ENCODE measurements at places on chromosomes 1 and 21.

DNA sequence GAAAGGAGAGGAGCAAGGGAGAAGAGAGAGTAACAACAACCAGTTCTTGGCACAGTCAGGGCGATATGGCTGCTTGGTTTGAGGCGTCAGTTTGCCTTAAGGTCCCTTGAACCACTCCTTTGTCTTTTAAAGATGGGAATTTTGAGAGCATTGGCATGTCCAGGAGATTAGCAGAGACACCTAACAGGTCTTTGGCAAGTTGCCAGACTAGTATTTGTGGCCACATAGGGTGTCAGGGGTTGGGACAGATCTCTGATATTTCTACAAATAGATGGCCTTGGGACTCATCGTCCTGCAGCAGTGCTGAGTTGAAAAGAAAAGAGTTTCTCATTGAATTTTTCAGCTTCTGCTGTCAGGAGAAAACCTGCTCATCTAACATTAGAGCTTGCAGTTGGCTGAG, 55.3 kb upstream of the KCND3 start:
- no peak for DNase-seq

DNA sequence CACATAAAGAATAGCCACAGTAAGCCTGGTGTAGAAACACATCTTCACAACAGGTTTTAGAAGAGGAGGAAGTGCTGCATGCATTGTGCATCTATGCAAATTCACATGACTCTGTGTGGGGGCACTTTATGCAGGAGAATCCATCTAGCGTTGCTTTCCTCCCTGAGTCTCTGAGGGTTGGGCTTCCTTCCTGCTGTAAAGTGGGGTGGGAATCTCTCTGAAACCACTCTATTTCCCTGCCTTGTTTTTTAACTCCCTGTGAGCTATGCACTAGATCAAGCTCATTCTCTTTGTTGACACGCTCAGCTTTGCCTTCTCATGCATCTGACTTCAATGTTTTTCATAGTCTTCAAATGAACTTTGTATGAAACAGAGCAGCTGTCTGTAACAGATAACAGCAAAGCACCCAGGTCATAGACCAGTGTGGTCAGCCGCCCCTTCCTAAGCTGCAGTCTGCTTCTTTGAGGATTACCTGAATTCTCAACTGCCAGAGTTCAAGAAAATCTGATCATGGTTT, 102.7 kb upstream of the DPH5 start:
- DNase-seq = peak; percentile 27

DNA sequence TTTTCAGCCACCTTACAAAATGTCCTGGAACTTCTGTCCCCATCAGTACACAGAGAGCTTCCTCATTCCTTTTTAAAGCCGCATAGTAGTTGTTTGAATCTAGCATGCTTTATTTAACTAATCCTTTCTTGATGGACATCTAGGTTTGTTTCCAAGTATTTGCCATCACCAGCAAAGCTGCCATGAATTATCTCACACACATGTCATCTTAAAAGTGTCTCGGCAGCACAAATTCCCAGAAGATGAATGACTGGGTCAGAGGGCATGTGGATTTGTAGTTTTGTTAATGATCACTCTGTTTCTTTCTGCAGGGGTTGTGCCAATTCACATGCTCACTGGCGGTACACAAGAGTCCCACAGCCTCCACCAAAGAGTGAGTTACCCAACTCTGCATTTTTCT, 68.3 kb downstream of the CLIC6 start:
- no peak for DNase-seq

GRCh38 chr1:2555634-2556276, 416 bp upstream of the TNFRSF14 start:
- DNase-seq = peak; percentile 75

GRCh38 chr1:14113841-14114567, 414.0 kb downstream of the PRDM2 start:
- DNase-seq = no peak

- no peak for DNase-seq
Measured at GRCh38 chr1:25702101-25702775, 85.6 kb downstream of the MAN1C1 start.

DNA sequence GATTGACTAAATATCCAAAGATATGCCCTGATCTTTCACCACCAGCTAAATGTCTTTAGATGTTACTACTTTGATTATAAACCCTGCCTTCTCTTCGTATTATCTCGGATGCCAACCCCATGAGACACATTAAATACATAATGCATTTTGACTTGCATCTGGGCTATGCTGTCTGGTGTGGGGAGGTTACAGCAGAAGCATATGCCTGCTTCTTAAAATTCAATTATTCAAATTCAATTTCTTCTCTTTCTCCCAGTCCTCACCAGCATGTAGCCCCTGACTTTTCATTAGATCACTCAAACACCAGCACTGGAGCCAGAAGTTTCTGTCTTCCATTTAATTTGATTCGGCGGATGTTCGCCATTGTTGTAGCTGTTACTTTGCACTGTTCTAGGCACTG, 360.7 kb upstream of the CAMK1G start:
- no peak for DNase-seq

DNA sequence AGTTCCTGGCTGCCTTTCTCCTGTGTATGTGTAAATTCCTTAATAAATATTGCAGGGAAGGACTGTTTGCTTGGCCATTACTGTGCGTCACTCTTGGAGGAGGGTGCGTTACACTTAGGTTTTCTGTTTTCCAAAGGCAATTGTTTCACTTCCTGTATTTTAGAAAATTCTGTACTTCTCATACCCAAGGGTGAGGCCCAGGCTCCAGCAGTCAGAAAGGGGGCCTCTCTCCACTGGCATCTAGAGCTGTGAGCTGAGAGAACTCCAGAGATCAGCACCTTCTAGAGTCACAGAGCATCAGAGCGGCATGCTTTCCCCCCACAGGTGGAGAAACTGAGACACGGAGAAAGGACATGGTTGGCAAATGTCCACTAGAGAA, 27.0 kb upstream of the ZFP69B start:
- no peak for DNase-seq

- no peak for DNase-seq
Measured at GRCh38 chr1:208387908-208388811, 144.0 kb upstream of the PLXNA2 start.

DNA sequence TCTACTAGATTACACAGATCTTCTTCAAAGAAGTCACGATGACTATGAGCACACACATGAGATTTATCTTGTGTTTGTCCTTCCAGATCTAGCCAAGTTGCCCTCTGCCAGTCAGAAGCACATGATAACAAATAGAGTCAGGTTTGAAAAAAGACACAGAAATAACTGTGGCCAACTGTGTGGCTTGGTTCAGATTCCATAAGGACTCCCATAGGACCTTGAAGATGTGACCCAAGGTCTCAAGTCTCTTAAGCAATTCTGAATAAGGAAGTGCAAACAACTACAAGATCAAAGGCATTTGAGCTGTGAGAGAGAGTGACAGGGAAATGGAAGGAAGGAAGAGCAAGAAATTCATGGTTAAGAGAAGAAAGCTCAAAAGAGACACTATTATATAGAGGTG, 194.0 kb downstream of the PLPP3 start:
- DNase-seq = no peak

- no peak for DNase-seq
Measured at GRCh38 chr1:210597555-210598134, 268.9 kb downstream of the HHAT start.

- DNase-seq = no peak
Measured at GRCh38 chr1:87062687-87063086, 148.3 kb downstream of the HS2ST1 start.

DNA sequence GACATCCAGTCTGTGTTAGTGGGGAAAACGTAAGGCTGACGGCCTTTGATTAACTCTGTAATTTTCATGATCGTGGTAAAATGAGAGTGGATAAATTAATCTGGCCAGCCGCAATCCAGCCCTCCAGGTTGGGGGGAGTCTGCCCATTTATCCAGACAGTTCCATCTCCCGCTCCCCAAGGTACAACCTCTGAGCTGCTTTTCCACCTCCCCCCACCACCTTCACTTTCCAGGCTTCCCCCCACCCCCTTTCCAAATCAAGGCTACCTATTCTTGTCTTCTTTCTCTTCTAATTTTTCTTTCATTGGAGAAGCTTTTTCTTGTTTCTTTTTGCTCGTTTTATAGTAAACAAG, 6.0 kb downstream of the MIER1 start:
- DNase-seq = no peak

DNA sequence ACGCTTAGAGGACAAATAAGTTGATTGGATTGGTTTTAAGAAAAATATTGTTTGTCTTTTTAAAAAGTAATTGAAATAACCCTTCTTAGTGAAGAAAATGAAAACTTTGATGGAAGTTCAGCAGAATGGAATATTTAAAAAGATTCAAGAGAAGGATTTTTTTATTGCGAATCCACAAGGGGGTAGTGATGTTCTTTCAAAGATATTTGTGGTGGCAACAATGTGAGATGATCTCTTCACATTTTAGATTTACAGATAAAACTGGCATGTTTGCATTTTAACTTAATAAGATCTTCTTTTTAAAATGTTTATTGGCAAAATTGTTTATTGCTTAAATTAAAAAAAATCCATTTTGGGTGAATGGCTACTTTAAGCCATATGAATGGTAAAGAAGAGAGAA, 8.9 kb downstream of the CAMTA1 start:
- DNase-seq = peak; percentile 48

GRCh38 chr1:221509575-221510355, 232.1 kb downstream of the DUSP10 start:
- no peak for DNase-seq

- no peak for DNase-seq
Measured at GRCh38 chr1:202207292-202207691, 13.7 kb downstream of the LGR6 start.

DNA sequence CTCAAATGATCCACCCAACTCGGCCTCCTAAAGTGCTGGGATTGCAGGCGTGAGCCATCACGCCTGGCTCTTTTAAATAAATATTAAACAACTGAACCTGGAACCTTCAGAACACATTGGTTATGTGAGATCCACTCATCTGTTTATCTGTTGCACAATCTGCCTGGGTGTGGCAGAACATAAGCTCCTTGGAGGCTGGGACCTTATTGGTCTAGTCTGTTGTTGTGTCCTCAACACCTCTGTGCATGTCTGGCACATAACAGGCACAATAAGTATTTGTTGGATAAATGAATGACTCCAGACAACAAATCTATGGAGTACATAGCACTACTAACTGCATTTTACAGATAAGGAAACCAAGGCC, 4.1 kb upstream of the NBL1 start:
- DNase-seq = no peak

- peak; percentile 3 for DNase-seq
Measured at GRCh38 chr1:24248859-24249258, 61.8 kb upstream of the IFNLR1 start.

DNA sequence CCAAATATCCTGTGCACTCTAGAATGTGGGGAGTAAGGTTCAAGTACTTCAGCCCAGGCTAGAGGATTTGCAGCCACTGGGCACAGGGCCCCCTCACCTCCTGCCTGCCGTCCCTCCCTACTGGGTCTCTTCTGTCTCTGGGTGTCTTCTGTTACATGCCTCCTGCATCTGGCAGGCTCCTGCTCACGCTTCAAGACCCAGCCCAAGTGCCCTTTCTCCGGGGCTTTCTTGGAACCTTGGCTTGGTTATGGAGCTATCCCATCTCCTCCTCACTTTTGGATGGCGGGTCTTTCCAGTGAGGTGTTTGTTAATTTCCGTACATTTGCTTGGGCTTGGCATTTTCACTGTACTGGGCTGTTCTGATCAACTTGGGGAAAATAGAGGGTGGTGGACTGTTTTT, 129.0 kb downstream of the GALNT2 start:
- DNase-seq = no peak

- DNase-seq = no peak
Measured at GRCh38 chr1:118788463-118788862, 199.7 kb downstream of the TBX15 start.

DNA sequence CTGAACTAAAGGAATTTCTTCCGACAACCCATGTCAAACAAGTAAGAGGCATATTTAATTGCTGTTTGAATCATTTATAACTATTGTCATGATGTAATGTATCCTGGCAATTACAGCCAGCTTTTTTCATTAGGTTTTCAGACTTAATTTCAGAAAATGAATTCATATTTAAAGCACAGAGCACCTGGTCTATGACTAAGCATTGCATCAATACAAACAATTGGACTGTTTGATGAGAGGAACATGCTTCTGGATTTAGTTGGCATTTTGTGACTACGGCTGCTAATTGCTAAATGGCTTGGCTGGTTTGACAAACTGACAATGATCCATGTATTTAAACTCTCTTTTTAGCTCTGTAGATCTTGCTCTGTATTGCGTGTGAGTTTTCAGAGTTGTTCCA, 853.4 kb downstream of the NCAM2 start:
- DNase-seq = no peak

DNA sequence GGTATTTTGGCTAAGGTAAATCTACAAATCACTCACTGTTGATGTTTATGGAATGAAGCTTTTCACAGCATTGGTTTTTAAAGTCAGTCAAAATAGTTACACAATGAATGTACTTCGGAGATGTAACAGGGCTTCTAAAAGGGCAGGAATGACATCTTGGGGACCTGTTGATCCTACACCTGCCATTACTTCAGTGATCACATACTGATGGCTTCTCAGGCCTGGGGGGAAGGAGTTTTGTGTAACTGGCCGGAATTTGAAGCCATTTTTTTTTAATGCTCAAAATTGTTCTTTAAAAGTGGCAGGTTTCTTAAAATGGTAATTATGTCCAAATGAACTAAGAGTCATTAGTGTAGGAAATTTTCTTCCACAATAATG, 11.2 kb downstream of the RPL5 start:
- DNase-seq = no peak

- no peak for DNase-seq
Measured at GRCh38 chr1:93716941-93717368, 35.3 kb upstream of the BCAR3 start.

DNA sequence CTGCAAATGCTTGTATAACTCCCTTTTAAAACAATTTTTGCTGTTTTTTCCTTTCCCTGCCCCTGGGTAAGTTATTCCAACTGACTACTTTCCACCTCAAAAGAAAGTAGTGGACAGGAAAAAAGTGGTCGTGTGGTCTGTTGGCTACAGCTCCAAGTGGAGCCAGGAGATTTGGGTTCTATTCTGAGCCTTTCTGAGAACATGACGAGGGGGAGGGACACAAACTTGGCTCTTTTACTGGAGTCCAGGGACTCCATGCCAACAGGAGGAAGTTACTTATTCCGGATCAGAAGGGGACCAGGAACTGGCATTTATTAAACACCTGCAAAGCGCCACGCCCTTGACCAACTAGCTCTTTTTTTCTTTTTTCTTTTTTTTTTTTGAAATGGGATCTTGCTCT, 79.0 kb upstream of the CAPZB start:
- no peak for DNase-seq
